ENCODE measurements at places on chromosomes 13 and 19. TPM values are rescaled to one million over a fixed set of nuclear protein-coding genes. Genes with fewer than 3 reads are reported as not detected.

DNA sequence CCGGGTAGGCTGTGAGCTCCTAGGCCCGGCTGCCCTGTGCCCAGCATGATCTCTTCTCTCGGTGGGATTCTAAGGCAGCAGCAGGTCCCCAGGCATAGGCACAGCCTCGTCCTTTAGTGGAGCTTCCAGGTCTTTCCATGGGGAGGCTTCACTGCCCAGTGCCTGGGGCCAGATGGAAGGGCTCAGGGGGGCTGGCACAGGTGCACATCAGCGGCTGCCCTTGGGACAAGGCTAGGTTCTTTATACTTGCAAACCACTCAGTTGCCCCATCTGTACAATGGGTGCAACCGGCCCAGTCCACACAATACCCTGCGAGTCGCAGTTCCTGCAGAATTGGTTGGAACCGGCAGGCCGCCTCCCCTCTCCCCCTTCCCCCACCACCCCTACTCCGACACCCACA lies 14.2 kb downstream of the KCTD15 start:
- no peak for DNase-seq

DNA sequence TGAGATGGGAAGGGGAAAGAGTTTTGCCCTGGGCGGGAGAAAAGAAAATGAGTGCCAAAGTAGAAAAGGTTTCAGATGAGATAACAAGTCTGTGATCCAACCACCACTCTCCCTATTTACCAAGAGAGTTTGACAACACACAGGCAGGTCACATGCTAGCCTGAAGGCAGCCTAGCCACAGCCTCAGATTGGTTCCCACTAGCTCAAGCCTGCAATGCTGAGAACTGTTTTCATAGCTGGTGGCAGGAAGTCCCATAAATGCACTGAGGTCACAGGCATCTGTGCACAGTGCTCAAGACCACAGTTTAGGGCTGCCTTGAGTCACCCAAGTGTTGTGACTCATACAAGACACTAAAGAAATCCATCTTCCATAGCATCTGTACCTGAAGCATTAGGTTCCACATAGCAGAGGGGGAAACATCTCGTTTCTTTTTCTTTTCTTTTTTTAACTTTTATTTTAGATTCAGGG lies 18.5 kb upstream of the POP4 start:
- no peak for DNase-seq

DNA sequence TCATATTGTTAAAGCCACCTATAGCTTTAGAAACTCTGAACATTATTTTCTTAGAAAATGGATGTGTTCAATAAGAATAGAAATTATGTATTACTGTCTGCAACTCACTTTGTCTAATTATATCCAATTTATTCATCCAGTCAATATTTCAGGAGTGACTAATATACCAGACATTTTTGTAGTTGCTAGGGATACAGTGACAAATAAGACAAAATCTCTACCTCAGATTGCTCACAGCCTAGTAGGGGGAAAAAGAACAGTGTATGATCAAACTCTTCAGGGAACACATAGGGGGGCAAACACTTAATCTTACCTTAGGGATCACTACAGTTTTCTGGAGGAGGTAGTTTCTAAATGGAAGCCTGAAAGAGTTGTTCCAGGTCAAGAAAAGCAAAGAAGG lies 8.6 kb downstream of the BRCA2 start:
- DNase-seq = no peak

- DNase-seq = no peak
Measured at GRCh38 chr13:106850973-106851650, 283.2 kb upstream of the ARGLU1 start.

DNA sequence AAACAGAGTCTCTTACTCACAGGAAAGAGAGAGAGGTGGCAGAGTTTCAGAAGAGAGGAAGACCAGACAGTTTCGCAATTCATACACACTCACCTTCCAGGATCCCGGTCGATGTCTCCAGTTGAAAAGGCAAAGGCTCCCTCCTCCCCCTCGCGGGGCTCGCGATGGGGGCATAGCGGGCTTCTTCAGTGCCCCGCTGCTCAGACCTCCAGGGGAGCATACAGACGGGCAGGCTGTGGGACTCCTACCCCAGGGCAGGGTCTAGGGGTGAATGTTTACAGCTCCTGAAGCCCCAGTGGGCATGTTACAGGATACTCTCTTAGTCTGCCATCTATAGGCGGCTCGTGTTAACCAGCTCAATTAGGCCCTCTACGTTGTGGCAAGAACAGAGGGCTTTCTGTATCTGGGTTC lies 139.2 kb downstream of the SLITRK5 start:
- no peak for DNase-seq

DNA sequence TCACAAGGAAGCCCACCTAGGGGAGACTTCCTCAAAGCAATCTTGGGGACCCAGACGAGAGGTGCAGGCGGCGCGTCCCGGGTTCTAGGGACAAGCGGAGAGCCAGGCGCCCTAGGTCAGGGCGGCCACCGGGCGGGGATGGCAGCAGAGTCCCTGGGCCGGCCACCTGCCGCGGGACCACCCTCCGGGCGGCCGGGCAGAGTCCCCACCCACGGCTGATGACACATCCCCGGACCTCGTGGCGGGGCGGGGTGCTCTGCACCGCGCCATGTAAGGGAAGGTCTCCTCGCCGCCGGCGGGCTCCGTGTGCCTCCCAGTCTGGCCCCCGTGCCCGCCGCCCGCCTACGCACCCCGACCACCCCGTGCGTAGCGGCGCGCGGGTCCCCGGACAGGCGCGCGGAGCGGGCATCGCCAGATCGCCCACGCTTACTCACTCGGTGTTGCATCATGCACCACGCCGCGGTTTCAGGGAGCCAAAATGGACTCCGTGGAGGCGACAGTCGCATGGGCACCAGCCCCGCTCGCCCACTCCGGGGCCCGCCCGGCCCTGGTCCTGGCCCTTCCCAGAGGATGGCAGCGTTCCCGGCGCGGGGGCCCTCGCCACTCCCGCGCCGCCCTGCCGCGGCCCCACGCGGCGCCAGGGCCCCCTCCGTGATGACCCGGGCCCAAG lies 643 bp downstream of the SLC7A1 start:
- DNase-seq = peak; percentile 75

DNA sequence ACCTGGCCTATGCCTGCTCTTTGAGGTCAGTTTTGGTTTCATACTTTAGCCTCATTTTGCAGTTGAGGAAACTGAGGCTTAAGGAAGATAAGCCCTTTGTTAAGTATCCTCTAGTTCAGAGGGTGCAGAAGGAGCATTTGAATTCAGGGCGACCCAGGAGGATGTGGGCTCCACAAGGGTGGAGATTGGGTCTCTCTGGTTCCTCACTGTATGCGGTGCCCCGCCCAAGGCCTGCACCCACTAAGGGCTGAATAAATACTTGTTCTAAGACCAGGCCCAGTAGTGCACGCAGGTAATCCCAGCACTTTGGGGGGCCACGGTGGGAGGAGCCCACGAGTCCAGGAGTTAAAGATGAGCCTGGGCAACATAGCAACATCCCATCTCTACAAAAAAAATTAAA lies 768 bp upstream of the SLC44A2 start:
- no peak for DNase-seq

GRCh38 chr13:26600343-26600742 lies 42.9 kb downstream of the WASF3 start:
- DNase-seq = no peak

GRCh38 chr19:33199441-33200265 lies 5.5 kb downstream of the LRP3 start:
- DNase-seq = no peak

GRCh38 chr13:106768991-106769390 lies 201.1 kb upstream of the ARGLU1 start:
- DNase-seq = no peak

- DNase-seq = no peak
Measured at GRCh38 chr19:16118489-16119033, 6.9 kb downstream of the RAB8A start.

FCGBP gene
- total RNA-seq = 10.0 TPM

TBXA2R gene
- total RNA-seq = not detected

PEAK3 gene
- total RNA-seq = not detected

WDR88 gene
- 0.45 TPM for total RNA-seq

VN1R4 gene
- total RNA-seq = not detected

FCER2 gene
- not detected for total RNA-seq

ZNF223 gene
- total RNA-seq = 10.0 TPM

BRME1 gene
- 3.5 TPM for total RNA-seq

PRR19 gene
- total RNA-seq = 2.4 TPM

C1QTNF9 gene
- total RNA-seq = not detected

CD70 gene
- total RNA-seq = 0.74 TPM

Data from type B pancreatic cell (in vitro differentiated cells).